Stimulated activated CD4-positive, alpha-beta T cell treated with anti-CD3 and anti-CD28 coated beads, Interleukin-12 subunit alpha, Interleukin-12 subunit beta, amount 100 ng/mL, for 4 hours (primary cell): ENCODE measurements at places on chromosomes 12 and 14.
A peak's percentile ranks its signal among the peaks of the same experiment; 100 is the strongest.

DNA sequence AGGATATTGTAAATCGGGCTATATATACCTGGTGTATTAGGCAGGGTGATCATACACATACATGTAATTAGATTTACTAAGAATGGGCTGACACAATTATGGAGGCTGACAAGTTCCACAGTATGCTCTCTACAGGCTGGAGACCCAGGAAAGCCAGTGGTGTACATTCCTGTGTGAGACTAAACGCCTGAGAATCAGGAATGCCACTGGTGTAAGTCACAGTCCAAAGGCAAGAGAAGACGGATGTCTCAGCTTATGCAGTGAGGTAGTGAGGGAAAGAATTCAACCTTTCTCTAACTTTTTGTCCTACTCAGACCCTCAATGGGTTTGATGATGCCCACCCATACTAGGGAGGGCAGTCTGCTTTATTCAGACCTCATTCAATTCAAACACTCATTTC lies 57.1 kb downstream of the METTL25 start:
- DNase-seq: no peak

DNA sequence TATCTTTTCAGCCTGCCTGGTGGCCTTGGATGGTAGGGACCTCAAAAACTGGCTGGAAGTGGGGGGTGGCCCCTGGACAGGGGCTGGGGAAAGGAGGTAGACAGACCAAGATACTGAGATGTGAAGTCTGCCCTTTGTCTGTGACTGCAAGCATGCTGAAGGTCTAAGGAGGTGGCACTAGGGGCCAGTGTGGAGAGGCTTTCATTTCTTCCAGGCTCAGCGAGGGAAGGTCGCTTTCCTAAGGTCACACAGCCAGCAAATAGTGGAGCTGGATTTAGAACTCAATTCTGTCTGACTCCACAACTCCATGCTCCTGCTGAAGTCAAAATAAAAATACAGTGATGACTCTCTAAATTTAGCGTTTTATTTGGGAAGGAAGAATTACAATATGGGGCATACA lies 11.3 kb upstream of the PLBD2 start:
- no peak for DNase-seq

DNA sequence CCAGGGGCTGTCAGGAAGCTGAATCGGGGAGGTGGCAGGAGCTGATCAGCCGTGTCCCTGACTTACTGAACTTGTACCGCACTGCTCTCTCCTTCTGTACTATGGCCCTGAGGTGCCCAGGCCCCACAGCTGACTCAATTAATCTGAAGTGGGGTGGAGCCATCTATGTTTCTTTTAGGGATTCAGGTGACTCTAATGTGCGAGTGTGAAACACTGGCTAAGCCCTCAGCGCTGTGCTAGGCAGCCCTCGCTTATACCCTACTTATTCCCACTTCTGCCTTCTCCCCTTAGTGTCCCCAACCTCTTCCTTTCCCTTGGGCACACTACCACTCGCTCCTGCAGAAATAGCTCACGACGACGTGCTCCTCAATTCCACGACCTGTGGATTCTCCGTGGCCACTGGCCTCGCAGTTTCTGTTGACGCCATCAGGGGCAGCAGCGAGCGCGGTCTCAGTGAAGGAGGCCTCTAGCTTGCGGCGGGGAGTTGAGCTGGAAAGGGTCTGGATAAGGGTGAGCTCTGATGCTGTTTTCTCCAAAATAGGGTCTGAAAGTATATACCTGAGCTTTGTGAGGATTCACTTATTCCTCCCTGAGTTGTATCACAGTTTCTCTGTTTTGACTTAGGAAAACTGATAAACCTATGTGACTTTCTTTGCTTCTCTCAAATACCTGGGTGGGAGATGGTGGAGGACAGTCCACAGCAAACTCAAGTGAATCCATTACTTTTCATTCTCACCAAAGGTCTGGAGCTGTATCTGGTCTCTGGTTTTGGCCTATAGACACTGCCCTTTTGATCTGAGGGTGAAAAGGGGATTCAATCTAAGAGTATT lies 167.6 kb downstream of the SLC41A2 start:
- DNase-seq: peak; percentile 47

- no peak for DNase-seq
Observed at GRCh38 chr12:117114784-117115183, 15.6 kb upstream of the TESC start.

- DNase-seq: no peak
Observed at GRCh38 chr12:104242546-104243206, 27.1 kb downstream of the TXNRD1 start.

- DNase-seq: no peak
Observed at GRCh38 chr12:107223821-107224220, 130.5 kb upstream of the CRY1 start.

DNA sequence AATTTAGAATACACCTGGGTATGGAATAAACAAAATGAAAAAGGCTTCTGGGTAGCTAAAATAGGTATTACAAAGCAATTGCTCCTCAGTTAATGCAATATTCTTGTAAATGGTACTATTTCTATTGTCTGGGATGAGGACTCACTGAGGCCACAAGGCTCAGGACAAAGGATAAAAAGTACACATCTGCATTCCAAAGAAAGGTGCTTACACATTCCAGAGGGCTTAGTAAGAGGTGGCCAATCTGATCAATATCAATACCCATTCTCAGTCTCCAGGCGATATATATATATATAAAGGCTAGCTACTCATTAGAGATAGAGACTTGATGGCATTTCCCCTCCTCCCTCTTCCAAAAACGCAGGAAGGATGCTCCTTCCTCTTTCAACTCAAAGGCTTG lies 43.8 kb downstream of the ATXN7L3B start:
- DNase-seq: no peak
